CD4-positive, alpha-beta T cell treated with Interleukin-12 subunit alpha and Interleukin-12 subunit beta, for 1 hour (primary cell): ENCODE measurements at places on chromosomes 5 and 9.

GRCh38 chr5:95872346-95873268 lies 50.1 kb upstream of the GLRX start:
- no peak for DNase-seq

GRCh38 chr9:117125531-117125930 lies 289.3 kb downstream of the ASTN2 start:
- DNase-seq = no peak

DNA sequence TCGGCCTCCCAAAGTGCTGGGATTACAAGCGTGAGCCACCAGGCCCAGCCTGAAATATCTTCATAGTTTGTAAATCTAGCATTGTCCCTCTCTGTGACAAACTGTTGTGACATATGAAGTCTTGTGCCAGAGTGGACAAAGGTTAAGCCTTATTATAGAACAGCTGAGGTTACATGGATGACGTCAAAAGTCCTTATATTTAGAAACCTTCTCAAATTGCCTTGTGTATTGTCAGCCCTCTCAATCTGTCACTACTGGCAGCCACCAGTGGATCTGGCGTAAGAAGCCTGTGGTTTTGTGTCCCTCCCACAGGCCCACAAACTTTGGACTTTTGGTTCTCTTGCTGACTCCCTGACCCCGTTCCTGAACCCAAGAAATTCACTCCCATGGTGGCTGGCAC lies 79.4 kb upstream of the CCDC112 start:
- DNase-seq = no peak

- DNase-seq = no peak
These were observed 449.1 kb downstream of the PSAT1 start for GRCh38 chr9:78746010-78746409.

DNA sequence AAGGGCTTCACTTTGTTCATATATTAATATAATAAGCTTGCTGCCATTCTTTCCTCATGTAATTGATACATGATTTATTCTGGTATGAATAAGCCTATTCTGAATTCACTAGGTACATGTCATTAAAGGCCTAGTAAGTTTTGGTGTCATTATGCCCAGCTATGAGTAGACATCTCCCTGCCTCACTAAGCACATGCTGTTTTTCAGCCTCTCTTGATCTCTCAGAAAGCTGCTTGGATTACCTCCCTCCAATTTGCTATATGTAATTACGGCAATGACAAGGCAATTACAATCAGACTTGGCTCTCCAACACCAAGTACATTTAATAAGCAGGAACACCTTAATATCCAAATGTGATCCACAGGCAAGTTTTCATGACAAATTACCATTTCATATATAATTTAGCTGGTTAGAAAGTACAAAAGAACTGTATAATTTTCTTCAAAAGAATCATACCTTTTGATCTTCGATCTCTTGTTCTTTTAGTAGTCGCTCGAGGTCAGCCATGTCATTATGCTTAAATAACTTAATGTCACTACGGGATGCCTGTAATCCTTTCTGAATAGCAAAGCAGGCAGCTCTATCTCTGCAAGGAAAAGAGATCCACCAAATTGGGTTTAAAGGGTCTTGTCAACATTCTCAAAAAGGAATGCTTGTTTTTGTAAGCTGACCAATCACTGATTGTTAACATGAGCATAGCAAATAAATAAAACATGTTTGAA lies 56.3 kb downstream of the SPTLC1 start:
- no peak for DNase-seq

DNA sequence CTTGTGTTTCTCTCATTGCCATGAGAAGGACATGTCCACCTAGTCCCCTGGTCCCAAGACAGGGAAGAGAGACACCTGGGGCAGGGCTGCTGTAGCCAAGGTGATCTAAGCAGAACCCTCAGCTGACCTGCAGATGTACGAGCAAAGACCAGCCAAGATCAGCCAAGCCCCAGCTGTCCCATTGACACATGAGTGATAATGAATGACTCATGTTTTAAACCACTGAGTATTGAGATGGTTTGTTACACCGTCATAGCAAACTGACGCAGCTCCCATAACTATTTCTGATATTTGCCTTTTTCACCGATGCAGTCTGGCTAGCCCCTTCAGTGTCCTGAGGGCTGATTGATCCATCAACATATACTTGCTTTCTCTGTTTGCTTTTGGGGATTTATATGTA lies 6.7 kb downstream of the OR1K1 start:
- no peak for DNase-seq

DNA sequence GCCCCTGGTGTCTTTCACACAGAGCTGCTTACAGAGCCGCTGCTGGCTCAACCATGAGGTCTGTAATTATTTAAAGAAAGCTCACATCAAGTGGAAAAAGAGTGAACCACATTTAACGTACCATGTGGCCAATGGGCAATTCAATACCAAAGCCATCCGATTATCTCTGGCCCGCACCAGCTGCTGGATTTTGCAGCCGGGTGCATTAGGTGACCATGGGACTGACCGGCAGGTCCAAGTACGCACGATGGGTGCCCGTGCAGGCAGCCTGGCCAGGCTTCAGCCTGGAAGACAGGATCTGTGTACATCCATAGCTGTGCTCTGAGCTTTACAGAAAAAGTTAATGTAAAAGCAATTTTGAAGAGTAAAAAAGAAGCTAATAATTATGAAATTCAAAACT lies 20.5 kb downstream of the PPARGC1B start:
- no peak for DNase-seq

DNA sequence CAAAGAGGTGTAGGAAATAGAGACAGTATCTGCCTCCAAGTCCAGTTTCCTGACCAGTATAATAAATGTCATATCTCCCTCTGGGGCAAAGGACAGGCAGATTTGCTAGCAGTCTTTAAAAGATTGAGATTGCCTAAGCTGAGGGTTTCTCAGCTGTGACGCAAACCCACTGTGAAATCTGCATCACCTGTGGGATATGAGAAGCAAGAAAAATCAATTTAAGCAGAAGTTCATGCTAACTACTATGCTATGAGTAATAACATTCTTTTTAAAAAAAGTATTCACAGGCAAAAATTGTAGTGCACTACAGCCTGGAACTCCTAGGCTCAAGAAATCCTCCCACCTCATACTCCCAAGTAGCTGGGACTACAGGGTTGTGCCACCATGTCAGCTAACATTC lies 168.1 kb upstream of the POC5 start:
- no peak for DNase-seq

DNA sequence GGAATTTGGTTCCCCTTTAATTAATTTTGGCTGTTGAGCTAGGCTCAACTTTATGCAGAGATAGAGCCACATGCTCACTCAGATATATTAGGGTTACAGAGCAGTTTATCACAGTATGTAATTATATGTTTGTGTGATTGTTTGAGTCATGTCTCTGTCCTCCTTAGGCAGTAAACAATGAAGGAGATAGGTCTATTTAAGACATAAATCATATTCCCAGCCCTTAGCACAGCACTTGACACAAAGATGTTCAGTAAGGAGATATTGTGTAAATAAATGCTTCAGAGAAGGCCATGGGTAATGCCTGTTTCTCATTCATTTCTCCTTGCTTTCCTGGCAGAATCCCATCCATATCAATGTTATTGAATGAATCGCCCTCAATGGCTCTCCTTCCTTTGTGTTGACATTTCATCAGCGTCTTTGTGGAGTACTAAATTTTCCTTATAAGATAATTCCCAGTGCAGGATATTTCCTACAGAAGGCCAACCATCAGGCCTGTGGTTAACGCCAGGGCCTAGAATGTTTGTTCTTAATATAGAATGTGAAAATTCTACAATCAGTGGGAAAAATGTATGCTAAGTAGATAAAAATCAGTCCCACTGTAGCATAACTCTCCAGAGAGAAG lies 408.0 kb downstream of the EBF1 start:
- DNase-seq = no peak

DNA sequence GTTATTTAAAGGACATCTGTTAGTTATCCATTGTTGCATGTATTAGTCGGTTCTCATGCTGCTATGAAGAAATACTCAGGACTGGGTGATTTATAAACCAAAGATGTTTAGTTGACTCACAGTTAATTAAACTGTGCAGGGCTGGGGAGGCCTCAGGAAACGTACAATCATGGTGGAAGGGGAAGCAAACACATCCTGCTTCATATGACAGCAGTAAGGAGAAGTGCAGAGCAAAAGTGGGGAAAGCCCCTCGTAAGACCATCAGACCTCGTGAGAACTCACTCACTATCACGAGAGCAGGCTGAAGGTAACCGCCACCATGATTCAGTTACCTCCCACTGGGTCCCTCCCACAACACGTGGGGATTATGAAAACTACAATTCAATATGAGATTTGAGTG lies 2064.1 kb downstream of the MAT2B start:
- DNase-seq = no peak

DNA sequence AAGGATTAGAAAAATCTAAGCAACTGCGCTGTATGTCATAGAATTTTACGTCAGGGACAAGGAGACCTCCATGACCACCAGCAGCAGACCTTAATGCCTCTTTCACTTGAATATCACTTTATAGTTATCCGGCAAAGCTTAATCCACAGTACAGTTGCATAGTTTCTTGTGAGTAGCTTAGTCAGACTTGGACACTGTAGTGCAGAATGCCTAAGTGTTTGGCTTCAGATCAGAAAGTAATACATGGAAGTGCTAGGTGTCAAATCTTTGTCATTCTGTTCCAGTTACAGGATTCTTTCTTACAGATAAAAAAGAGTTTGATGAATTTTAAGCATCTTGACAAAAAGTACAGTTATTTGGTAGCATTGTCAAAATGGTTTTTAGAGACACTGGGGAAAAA lies 239.9 kb upstream of the PAPPA start:
- DNase-seq = no peak

GRCh38 chr5:178325311-178325678 lies 92.7 kb upstream of the PHYKPL start:
- no peak for DNase-seq

DNA sequence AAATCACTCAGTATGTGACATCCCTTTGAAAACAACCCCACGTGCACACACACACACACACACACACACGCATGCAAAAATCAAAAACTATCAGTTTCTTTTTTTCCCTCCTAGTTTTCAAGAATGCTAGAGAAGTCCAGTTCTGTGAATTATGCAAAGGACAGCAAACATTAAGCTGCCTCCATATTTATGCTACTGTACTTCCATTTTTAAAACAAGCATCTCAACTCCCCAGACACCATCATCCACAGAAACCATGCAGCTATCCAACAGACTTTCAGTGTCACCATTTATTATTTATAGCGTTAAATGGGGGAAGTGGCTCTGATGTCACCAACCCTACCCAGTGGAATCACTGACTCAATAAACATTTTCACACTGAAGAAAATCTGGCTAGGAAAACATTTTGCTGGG lies 1.6 kb downstream of the FBXW11 start:
- DNase-seq = peak; percentile 33

DNA sequence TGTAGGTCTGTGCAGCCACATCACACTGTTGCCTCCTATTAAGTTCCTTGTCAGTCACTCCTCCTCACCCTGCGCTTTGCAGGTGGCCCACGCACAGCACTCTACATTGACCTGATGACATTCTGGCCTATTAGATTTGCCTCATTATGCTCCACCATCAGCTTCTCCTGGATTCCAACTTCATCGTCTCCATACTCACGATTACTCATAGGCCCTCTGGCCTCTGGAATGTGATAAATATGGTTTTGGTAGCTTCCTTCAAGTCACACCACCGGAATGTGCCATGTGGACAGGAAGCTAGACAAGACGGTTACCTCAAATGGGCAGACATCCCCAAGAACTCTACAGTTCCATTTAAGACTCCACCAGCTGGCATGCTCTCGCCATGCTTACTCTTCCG lies 158.0 kb upstream of the LHFPL2 start:
- no peak for DNase-seq

GRCh38 chr9:105963343-105964099 lies 269.2 kb downstream of the TMEM38B start:
- DNase-seq = no peak

DNA sequence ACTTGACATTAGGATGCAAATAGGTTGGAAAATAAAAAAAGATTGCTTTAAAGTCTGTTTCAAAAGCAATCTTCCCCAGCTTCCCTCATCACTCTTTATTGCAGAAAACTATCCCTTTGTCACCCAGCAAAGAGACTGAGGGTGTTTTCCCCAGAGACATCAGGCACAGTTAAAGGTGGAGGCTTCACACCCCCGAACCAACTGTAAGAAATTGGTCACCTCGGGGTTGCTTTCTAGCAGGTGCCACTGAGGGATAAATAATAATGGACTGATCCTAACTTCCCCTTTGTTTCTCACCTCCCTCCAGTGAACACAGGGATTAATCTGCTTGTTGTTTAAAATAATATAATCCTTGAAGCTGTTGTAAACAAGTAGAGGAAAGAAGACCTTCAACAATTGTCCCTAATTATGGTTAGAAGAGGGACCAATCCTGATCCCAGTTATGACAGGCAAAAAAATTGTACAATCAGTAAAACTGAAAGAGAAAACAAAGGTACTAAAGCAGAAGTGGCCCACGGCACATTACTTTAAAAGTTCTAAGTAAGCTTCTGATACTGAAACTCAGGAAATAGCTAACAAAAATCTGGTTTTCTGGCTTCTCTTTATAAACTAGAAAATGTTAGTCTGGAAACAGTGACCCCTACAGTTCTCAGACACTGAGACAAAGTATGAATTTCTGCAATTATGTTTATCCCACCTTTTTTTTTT lies 6.6 kb upstream of the PCSK1 start:
- no peak for DNase-seq

DNA sequence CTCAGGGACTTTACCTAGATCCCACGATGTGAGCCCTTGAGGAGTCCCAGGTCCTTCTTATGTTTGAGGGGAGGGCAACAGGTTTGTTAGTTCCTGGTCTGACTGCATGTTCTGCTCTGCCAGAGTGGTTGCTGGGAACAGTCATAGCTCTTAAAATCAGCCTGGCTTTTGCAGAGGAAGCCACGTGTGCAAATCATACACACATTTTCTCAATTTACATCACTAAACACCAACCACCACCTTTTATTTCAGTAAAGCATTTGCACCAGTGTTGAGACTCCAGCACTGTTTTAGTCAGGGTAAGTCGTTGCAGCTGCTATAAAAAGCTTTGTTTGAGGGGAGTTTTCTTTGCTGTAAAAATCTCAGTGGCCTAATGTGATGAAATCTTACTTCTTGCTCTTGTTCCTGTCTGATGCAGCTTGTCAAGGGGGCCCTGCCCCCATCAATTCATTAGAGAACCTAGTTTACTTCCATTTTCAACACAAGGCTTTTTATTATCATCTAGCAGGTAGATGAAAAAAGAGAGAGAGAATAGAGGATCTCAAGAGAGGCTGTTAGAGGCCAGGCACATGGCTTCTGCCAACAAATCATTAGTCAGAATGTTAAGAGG lies 70.3 kb upstream of the VCAN start:
- DNase-seq = no peak
